C1 segment of cervical spinal cord (tissue), 14 donors: ENCODE measurements at places on chromosomes 4 and X.

- DNase-seq: peak; percentile 9
Observed at GRCh38 chrX:49053223-49054072, 5.4 kb upstream of the CCDC120 start.

GRCh38 chr4:173626277-173626676 lies 96.2 kb upstream of the HAND2 start:
- no peak for DNase-seq

GRCh38 chr4:145735347-145735675 lies 55.4 kb downstream of the C4orf51 start:
- no peak for DNase-seq

DNA sequence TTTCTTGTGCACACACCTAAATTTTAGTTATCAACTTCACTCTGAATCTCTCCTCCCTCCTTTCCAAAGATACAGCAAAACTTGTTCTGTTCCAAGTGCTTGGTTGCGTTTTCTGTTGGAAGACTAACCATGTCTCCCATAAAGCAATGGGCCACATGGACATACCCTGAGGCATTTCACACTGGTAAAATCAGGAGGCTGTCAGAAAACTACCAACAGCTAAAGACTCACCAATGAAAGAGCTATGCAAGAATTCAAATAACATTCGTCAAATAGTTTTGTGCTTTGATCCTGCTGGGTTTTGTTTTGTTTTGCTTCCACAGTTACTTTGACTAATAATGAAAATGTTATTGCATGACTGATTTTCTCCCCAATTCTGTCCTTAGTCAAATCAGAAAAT lies 46.0 kb downstream of the PHEX start:
- no peak for DNase-seq

DNA sequence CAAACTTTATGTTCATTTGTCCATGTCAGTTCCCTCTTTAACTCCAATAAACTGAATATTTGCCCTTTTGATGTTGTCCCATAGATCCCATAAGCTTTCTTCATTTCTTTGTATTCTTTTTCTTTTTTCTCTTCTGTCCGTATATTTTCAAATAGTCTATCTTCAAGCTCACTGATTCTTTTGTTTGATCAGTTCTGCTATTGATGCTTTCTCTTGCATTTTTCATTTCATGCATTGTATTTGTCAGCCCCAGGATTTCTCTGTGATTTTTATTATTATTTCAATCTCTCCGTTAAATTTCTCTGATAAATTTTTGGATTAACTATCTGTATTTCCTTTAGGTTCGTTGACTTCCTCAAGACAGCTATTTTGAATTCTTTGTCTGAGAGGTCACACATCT lies 272.9 kb upstream of the GALNT7 start:
- DNase-seq: no peak

- DNase-seq: no peak
Observed at GRCh38 chrX:1928805-1929204, 313.9 kb downstream of the ASMT start.
